ENCODE measurements at places on chromosomes 4 and X.
A peak's percentile ranks its signal among the peaks of the same experiment; 100 is the strongest.

- no peak for DNase-seq
Observed at GRCh38 chr4:10554694-10555093, 97.5 kb upstream of the ZNF518B start.

DNA sequence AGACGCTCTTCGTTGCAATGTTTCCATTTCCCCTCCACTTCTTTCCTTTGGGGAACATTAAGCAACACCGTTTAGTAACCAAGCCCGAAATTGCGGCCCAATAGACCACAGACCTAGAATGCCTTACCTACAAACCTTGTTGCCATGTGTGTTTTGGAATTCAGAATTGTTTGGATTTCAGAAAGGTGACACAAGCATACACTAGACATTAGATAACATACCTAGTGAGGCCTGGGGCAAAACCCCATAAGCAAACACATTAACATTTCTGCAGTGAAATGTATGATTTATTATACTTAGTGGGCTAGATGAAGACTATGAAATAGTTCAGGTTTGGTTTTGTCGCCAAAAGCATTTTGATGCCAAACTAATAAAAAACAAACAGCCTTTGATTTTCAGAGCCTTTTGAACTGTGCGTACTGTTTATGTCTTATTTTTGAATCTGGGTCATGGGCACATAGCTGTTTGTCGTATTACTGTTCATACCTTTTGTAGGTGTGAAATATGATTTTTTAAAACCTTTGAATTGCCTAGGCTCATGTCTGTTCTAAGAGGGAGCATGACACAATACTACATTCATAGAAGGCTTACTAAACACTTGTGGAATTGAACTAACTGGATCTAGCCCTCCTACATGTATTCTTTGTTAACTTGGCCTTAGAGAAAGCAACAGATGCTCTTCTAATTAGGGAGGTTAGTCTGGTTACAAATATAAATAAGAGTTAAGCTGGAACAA is 88.6 kb upstream of the TMEM164 start:
- no peak for DNase-seq

DNA sequence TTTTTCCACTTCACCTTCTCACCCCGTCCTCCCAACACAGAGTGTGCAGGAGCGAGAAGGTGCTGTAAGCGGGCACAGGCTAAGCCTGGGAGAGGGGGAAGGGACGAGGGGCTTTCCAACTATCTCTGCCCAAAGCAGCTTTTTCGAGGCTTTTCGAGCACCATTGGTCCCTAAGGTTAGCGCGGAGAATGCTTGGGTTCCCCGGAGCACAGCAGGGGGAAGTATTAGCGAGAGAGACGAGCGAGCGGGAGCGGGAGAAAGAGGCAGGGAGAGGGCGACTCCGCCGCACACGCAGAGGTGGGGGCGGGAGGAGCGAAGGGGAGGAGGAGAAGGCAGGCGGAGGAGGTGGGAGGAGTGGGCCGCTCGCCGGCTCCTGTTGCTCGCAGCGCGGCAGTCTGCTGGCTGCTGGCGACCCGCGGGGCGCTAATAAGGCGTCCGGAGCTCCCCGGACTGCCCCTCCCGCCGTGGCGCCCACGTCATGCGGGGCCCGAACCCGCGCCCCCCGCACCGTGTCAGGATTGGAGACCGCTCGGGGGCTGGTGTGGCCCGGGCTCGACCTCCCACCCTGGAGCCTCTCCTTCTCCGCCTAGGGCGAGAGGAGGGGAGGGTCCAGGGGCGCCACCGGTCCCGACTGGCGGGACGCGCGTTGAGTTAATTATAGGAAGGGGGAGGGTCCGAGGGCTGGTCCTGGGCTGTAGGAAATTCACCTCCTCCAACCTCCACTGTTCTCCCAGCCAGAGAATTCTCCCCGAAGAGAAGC is at the start of gene ADAMTS3:
Gene ADAMTS3 (minus strand): TSS at position 263 of the 760 bp plus-strand sequence. CDS start 459 bp downstream, outside the sequence.
- no peak for DNase-seq

GRCh38 chr4:76758290-76758882 is 139.6 kb downstream of the SOWAHB start:
- no peak for DNase-seq

DNA sequence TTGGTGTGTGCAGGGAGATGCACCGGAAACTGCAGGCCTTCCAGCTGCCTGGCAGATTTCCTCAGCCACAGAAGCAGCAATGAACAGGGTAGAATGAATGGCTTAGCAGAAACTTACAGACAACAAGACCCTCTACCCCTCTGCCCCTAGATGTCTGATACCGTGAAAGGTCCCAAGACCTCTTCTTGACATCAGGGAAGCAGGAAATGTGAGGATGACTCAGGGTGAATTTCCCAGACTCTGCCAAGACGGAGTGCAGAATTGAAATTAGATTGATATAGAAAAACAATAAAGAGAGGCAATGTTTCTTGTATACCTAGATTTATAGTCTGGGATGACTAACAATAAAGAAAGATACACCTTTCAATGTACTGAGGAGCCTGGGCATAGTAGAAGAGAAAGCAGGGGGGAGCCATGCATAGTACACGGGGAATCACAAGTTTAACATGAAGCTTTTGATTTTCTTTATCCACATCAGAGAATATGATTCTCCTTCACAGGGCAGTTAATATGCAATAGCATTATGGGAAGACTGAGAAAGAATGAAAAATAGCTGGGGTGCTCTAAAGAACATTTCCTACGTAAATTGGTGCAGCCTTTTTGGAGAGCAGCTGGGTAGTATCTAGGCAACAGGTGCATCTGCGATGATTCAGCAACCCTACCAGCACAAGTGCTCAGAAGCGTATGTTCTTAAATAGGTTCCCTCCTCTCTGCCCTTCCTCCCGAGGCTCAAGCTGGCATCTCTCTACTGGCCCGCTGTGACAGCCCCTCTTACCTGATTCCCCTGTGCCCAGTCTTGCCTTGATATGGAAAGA is 18.3 kb upstream of the CXCR3 start:
- DNase-seq, result no peak

- DNase-seq, result no peak
Observed at GRCh38 chrX:19869193-19869592, 18.2 kb downstream of the SH3KBP1 start.

DNA sequence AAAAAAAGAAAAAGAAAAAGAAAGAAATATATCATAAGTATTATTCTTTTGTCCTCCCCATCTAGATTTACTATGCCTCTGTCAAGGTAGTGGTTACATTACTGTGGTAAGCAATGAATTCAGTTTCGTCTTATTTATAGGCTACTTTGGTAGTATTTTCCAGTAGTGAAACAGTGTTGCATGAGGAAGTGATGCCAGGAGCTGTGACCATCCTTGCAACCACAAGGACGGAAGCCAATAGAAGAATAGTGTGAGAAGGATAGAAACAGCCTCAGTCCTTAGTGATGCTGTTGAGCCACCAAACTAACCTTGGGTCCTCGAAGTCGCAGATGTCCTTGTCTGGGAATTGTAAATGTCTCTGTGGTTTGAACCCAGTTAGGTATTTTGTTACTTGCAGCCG is 328.5 kb downstream of the PPP3CA start:
- DNase-seq, result no peak

- DNase-seq, result no peak
Observed at GRCh38 chrX:74119016-74119910, 184.7 kb upstream of the ZCCHC13 start.

DNA sequence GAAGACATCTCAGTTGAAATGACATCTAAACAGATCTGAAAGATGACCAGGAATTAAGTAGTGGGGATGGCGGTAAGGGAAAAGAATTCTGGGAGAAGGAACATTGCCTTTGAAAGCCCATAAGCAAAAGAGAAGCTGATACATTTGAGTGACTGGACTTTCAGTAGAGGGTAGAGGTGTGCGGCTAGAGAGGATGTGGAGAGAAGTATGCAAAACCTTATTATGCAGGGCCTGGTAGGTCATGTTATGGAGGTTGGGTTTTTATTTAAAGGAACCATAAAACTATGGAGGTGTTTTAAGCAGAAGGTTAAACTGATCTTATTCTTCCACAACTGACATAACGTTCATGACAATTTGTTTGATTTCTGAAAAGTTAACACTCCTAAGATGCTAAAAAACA is 36.3 kb downstream of the RPS6KA3 start:
- no peak for DNase-seq

GRCh38 chr4:184169225-184169867 is 48.3 kb downstream of the ENPP6 start:
- no peak for DNase-seq

DNA sequence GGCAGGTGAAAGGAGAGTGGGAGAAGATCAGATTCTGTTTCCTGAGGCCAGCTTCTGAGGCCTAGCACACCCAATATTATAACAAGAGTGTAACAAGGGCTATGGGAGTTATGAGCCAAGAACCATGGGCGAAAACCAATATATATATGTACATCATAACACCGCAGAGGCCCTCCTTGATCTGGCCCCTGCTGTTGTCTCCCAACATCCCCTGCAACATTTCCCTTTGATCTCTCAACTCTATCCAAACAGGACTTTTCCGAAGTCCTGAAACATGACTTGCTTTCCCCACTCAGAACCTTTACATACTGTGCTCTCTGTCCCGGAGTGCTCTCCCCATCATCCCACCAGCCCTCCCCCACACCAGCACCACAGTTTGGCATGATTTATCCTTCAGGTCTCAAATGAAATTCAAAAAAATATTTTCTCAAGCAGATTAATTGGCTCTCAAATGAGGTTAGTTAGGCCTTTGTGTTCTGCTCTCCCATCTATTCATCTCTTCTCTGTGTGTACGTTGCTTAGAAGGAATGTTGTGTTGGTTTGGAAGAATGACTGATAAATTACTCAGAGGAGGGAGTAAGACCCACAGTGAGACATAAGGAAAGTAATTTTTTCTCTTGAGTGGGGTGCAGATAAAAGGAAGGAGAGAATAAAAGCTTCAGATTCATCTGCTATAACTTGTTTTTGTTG is 58.1 kb upstream of the SMIM10 start:
- DNase-seq, result no peak

GRCh38 chrX:106611679-106612392 is at the start of gene RADX:
TSS of gene RADX (plus strand) at chrX:106611978. CDS start at chrX:106612081, 103 bp downstream.
- peak; percentile 47 for DNase-seq

GRCh38 chrX:125646195-125646594 is 326.5 kb downstream of the TEX13C start:
- DNase-seq, result no peak

GRCh38 chr4:43458293-43458692 is 565.8 kb downstream of the GRXCR1 start:
- DNase-seq, result no peak

- no peak for DNase-seq
Observed at GRCh38 chr4:125283707-125284279, 31.0 kb upstream of the FAT4 start.

GRCh38 chr4:54090804-54091623 is 8.9 kb upstream of the GSX2 start:
- no peak for DNase-seq

- no peak for DNase-seq
Observed at GRCh38 chrX:46967547-46967946, 55.3 kb downstream of the JADE3 start.

DNA sequence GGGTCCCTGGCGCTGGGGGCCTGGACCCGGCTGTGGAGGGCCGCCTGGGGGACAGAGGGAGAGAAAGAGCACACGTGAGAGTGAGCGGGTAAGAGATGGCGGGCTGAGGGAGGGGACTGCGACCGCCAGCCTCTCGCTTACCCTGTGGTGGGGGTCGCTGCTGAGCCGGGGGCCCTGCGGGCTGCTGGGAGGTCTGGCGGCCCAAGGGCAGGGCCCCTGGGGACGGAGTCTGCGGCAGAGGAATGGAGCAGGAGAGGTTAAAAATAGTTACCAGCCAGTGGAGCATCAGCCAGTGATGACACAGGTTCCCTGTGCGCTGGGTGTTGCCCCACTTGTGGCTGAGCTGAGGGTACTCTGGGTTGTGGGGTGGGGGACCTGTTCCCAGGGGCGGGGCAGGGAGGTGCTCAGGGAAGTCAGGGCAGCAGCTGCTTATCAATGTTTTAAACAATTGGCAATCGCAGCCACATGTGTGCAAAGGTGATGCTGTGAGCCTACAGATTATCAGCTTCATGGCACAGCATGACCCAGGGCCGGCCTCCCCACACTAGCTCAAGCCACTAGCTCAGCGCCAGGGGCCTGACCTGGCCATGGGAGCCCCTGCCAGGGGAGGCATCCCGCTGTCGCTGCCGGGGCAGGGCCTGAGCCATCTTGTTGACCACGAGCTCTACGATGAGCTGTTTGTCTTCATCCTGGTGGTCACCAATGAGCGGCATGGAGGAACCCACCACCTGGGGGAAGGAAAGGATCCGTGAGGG is 7.5 kb upstream of the TIMP1 start:
- no peak for DNase-seq

- no peak for DNase-seq
Observed at GRCh38 chr4:109020861-109021260, 258.0 kb upstream of the ETNPPL start.

DNA sequence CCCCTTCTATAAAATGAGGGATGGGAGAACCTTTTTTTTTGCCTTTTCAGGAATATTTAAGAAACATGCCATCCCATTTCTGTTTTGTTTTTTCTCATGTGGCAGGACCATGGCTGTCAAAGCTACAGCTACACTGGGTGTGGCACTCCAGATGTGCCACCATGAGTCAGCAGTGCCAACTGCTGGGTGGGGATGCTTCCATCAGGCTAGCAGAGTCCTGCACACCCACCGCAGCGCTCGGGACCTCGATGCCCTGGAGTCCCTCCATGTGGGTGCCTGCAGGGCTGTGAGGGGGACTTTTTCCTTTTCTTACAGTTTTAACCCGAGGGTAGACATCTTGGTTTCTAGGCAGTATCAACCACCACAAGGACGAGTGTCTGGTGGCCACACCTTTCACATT is 352.6 kb downstream of the NR3C2 start:
- no peak for DNase-seq

- DNase-seq, result no peak
Observed at GRCh38 chr4:107862658-107863057, 37.9 kb downstream of the SGMS2 start.

DNA sequence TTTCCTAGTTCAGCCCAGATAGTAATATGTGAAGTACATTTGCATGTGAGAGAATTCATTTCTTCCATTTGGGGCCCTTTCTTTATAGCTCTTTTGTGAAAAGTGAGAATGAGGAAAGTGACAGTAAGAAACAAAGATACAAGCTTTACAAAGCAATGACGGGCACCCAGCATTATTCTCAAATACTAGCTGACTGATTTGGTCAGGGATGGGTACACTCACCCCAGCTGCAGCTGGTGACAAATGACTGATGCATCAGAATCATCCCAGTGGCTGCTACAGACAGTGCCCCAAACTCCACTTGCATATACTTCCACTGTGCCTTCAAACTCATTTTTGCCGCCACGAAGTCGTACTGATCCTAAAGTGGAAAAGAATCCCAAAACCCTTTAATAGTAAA is 14.8 kb downstream of the PRSS12 start:
- no peak for DNase-seq

GRCh38 chr4:47624031-47624441 is 139.0 kb downstream of the ATP10D start:
- DNase-seq, result no peak

- peak; percentile 53 for DNase-seq
Observed at GRCh38 chrX:136909119-136909705, 28.7 kb upstream of the RBMX start.

DNA sequence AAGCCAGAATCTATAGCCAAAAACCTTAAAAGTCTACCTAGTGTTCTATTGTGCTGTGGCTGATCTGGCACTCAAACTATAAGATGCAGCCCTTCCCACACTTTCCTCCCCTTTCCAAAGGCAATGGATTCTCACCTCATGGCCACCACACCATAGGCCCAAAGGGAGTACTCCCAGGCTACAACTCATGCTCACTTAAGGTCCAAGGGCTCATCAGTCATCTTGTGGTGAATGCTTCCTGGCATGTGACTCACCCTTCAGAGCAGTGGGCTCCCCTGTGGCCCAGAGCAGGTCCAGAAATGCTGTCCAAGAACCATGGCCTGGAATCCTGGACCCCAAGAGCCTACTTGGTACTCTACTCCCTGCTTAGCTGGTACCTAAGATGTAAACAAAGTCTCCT is 181.0 kb downstream of the CHRDL1 start:
- no peak for DNase-seq

- DNase-seq, result no peak
Observed at GRCh38 chr4:158046345-158046744, 126.5 kb downstream of the GASK1B start.

Data from stimulated activated CD4-positive, alpha-beta T cell treated with anti-CD3 and anti-CD28 coated beads, Interleukin-1b, Interleukin-23, amount 100 ng/mL, for 1 hour (primary cell).